ENCODE measurements at places on chromosomes 1 and 21. TPM values are rescaled to one million over a fixed set of nuclear protein-coding genes. Genes with fewer than 3 reads are reported as not detected.
A peak's percentile ranks its signal among the peaks of the same experiment; 100 is the strongest.

GRCh38 chr1:67892476-67893125, 59.3 kb upstream of the GNG12 start:
- no peak for DNase-seq

DNA sequence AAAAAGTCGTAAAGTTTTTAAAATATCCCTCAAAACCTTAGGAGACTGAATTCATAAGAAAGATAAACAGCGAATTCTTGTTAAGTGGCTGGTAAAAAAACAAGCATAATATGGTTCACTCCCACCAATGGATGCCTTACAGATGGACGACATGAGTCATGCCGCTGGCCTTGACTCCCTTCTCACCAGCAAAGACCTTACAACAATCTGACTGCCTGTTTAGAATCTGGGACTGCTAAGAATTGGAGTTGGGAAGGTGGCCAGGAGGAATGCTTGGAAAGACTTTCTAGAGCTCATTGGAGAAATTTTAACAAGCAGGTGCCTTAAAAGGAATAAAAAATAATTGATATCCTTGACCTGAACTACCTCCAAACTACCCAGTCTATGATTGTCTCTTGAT, 206.9 kb upstream of the FMN2 start:
- DNase-seq = no peak

- peak; percentile 33 for DNase-seq
Measured at GRCh38 chr1:160755911-160756848, 17.1 kb downstream of the SLAMF7 start.

DNA sequence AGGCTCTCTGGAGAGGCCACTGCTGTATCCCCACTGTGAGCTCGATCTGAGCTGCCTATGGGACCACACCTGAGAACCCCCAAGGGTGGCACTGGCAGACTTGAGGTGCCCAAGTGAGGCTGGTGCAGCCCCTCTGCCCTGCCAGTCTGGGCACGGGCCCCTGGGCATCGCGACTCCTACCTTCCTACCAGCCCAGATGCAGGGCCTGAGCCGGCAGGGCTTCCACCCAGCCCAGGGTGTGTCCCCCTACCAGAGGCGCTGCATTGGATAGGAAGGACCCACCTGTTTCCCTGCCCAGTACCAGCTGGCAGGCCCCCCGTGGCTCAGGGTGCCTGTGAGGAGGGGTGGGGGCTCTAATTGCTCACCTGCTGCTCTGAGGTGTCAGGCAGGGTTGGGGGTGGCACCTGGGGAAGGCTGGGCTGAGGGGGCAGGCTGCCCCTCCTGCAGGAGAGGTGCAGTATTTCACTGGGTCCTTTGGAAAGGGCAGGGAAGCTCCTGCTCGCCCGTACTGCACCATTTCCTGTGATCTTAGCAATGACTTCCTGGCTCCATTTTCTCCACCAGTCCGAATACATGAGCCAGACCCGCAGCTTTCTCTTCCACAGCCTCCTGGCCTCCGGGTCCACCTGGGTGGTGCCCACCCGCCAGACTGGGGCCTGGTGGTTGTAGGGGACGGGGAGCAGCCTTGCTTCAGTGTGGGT, 11.8 kb downstream of the TP73 start:
- DNase-seq = peak; percentile 41

DNA sequence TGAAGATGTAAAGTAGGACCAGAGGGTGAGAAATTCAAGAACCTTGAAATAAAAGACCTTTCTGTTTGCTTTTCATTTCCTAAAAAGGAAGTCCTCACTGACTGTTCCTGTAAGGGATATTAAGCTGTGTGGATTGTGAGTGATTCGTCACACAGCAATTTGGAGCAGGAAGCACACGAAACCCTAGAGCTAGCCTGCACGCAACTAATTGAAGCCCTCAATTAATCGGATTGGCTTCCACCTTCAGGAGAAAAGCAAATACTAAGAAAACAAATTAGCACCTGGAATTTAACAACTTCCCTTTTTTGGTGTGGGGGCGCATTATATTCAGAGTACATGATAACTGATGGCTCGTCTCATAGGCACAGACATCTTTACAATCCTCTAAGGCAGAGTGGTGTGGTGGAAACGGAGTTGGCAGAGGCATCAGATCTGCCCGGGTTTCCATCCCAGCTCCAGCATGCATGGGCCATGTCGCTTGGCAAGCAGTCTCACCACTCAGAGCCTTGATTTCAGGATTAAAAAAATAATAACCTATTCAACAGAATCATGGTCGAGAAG, 95.2 kb downstream of the KCNJ15 start:
- DNase-seq = no peak

- no peak for DNase-seq
Measured at GRCh38 chr1:168688644-168689326, 40.2 kb downstream of the DPT start.

DNA sequence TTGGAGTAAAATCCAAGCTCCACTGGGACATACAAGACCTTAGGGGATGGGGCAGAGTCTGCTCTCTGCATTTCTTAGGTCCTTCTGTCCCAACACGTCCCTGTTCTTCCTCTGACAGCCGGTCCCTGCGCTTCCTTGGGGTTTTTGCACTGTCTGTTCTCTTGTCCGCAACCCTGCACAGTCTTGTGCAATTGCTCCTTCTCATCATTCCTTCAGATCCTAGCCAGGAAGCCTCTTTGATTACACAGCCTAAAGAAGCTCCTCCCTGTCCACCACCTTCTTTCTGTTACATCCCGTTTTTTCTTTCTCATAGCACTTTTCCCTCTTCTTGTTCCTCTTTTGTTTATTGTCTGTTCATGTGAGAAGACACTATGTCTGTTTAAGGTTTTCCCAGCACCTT, 19.9 kb downstream of the ACOT11 start:
- no peak for DNase-seq

DNA sequence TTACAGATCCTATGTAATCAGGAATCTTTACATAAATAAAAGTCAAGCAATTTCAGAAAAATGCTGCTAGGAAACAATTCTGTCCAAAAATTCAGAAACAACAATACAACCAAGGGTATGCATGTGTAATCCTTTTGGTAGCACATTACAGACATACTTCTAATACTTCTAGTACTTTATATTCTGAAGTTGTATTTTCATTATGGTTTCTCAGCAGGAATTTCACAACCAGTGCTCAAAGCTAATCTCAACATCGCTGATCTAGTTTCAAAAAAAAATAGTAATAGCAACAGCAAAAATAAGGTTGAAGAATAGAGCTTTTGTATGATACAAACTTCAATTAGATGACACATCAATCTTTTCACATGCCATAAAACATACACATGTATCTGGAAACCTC, 545.2 kb downstream of the LTN1 start:
- DNase-seq = no peak

DNA sequence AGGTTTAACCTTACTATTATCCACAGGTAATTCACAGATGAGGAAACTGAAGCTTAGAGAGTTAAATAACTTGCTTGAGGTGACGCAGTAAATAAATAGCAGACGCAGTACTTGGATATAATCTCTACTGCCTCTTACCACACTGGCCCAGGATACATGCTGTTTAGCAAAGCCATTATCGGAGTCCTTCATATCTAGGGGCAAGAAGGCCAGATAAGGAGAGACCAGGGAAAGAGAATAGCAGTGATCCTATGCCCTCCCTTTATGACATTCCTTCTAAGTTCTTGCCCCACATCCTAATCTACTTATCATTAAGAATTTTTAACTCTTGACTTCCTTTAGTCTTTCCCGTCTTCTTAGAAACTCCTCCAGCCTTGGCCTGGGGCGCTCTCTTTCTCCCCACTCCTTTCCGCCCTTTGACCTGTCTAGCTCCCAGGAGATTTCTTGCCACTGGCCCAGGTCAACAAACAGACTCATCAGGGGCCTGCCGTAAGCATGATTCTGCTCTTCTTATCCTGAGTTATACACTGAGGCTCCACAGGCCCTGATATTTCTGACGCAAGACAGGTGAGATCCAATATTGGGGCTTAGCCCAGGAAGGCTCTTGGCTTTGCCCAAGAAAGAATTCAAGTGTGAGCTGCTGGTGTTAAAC, 11.4 kb upstream of the SLAMF1 start:
- no peak for DNase-seq

- DNase-seq = no peak
Measured at GRCh38 chr1:33256221-33256470, 146 bp upstream of the ZNF362 start.

DNA sequence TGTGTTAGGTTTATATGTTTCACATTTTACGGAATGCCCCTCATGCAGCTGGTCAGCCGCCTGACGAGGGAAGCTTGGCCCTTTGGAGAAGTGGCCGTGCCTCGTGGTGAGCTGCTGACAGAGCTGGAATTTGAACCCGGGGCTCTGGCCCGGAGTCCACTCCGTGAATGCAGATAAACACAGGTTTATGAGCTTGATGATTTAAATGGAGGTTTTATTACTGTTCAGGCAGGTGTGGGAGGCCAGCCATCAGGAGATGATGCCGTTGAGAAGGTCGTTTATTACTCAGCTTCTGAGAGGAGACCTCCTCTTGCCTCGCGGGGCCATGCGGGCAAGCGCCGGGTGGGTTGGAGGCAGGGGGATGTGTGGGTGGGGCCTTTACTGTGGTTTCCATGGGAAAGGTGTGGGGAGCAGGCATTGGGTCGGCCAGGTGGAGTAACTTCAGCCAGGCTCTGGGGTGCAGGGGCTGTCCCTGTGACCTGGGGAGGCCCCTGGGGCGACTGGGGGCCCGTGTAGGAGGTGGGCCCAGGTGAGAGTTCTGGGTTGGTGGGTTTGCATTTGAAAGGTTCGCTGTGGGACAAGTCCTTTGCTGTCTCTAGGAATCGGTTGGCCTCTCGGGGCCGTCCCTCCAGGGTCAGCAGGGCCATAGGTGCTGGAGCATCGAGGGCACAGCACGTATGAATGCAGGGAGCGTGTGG, 22.0 kb downstream of the PRKCZ start:
- DNase-seq = no peak

DNA sequence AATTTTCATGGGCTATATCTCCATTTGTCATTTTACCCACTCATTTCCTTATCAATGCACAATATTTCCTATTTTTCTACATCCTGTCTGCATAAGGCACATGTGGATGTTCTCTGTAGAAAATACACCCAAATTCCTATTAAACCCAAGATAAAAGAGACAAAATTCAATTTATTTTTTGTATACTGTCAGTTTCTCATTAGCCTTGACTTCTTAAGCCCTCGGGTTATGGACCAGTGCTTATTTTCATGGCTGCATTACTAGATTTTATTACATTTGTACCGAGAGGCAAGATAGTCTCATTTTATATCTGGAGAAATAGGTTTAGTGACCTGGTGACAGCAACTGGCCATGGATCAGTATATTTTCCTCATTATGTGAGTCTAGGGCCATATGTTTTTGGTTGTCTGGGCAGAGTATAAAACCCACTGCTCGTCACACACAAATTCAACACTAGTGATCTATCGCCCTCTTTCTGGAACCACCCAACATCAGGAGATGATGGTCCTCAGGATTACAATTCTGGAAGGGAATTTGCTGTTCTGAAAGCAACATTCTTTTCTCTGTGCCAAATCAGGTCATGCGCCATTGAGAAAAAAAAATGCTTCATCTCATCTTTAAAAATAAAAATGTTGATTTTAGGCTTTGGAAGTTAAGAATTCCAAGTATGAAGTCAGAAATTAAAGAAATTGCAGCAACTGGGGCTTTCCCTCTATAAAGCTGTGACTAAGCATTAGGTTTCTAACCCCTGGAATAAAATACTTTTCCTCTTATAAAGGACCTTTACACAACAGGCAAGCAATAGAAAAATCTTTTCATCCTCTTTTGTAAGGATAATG, 81.4 kb downstream of the ASTN1 start:
- DNase-seq = no peak

DNA sequence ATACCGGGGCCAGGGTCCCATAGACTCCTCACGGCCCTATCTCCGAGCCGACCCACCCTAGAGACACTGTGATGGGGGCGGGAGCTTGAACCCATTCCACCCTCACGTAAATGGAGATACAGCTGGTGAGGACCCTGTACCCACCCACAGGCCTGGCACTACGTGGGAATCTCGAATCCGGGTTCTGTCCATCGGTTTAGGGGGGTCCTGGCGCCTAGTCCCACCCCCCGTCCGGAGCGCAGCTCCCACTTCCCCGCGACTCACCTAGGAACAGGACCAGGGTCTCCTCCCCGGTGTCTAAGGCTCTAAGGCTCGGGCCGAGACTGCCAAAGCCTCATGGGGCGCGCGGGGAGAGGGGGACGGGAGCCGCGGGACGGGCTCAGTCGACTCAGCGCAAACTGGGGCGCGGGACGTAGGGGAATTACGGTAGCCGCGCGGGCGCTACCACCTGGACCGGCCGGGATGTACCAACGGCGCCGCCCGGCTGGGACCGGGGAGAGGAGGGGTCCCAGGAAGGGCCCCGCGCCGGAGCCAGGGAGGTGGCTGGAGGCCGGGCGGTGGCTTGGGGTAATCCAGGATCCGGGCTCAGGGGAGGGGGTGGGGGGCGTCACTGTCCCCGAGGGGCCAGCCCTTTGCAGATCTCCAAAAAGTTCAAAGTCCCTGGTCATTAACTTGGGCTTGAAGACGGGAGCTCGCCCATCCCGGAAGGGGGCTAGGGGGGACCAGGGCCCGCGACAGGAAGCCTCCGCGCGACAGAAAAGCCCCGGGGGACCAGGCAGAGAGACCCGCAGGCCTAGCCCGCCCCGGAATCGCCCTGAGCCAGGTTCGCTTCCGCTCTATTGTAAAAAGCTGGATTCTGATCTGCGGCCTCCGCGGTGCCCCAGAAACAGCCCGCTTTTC, 1.0 kb downstream of the PLEKHG5 start:
- DNase-seq = peak; percentile 60

- no peak for DNase-seq
Measured at GRCh38 chr1:118223426-118223825, 38.4 kb upstream of the SPAG17 start.

DNA sequence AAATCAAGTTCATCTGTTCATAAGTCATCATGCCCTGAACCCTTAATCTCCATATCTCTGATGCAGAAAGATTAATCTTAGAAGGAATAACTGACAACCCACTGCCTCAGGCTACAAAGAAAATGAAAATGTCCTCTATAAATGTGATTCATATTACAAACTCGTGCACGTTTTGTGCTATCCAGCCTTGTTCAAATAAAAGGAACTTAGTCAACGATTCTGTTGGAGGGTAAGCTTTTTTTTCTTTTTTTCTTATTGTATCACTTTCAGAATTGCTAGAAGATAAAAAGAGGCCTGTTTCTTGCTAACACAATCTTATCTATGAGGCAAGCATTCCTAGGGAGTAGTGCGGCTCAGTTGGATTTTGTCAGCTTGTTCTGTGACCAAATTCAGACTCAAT, 228.4 kb downstream of the TM2D1 start:
- no peak for DNase-seq

- DNase-seq = no peak
Measured at GRCh38 chr1:60423146-60423780, 349.7 kb upstream of the C1orf87 start.

GRCh38 chr1:960363-961131, at the start of gene KLHL17:
Gene KLHL17, plus strand, starts transcription at chr1:960584. Its CDS starts 110 bp downstream, at chr1:960694.
- peak; percentile 65 for DNase-seq

GRCh38 chr1:243623841-243624240, 226.2 kb downstream of the AKT3 start:
- DNase-seq = no peak

- no peak for DNase-seq
Measured at GRCh38 chr1:231966983-231967382, 340.4 kb downstream of the DISC1 start.

- DNase-seq = no peak
Measured at GRCh38 chr1:45883658-45884057, 80.2 kb downstream of the MAST2 start.

C1orf141 gene
- not detected for polyA plus RNA-seq

WNT2B gene
- polyA plus RNA-seq = 0.09 TPM

RGS16 gene
- polyA plus RNA-seq = 0.21 TPM

LHX4 gene
- 0.08 TPM for polyA plus RNA-seq

OR2L13 gene
- polyA plus RNA-seq = not detected

DHRS3 gene
- 31.9 TPM for polyA plus RNA-seq

BMP8A gene
- not detected for polyA plus RNA-seq

ZNF683 gene
- polyA plus RNA-seq = 205 TPM

FMO3 gene
- not detected for polyA plus RNA-seq

CR1L gene
- polyA plus RNA-seq = not detected

Measured in CD8-positive, alpha-beta memory T cell (primary cell).